Brain microvascular endothelial cell (primary cell): ENCODE measurements at places on chromosomes 5 and 9.

- no peak for DNase-seq
These were observed 463.2 kb upstream of the PIK3R1 start for GRCh38 chr5:67752357-67752708.

DNA sequence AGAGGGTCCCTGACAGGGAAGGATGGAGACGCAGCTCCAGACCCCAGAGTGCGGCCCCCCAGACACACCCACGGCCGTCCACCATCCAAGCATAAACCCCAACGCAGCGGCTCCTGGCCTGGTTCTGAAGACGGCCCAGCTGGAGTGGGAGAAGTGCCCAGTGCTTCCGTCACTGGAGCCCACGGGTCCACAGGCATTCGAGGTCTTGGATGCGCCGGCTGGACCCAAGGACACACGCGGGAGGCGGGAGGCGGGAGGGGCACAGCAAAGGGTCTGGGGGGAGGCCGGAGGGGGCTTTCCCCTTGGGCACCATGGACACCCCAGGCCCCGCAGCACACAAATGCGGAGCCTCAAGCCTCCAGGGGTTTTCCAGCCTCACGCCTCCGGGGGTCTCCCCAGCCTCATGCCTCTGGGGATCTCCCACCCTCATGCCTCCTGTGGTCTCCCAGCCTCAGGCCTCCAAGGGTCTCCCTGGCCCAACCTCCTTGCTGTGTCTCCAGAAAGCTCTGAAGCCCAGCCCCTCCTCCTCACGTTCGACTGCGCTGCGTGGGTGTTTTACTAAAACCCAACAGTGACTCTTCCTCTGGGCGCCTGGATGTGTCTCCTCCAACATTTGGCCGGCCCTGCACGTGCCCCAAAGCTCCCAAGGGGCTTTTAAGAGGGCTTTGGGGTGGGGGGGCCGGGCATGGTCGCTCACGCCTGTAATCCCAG lies 15.2 kb downstream of the EXD3 start:
- no peak for DNase-seq

DNA sequence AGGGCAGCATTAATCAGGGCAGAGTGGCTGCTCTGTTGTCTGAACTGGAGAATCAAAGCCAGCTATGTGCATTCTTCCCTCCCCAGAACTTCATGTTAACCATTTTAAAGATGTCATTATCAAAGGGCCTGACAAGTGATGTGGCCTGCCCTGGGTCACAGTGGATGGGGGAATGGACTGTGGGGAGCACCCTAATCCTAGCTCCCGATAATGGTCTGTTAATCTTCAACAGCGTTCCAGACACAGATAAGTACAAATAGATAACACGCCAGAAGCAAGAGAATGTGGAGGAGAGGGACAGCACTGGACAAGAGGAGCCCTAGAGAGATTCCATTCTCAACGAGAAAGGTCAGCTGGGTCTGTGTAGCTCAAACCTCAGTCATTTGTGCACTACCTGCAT lies 77.5 kb downstream of the DPYSL3 start:
- no peak for DNase-seq

GRCh38 chr5:9761706-9762105 lies 131.6 kb upstream of the TAS2R1 start:
- DNase-seq: no peak

GRCh38 chr9:12814877-12815237 lies 40.0 kb downstream of the LURAP1L start:
- no peak for DNase-seq

- DNase-seq: no peak
These were observed 601.9 kb downstream of the RAB3C start for GRCh38 chr5:59184769-59185168.

DNA sequence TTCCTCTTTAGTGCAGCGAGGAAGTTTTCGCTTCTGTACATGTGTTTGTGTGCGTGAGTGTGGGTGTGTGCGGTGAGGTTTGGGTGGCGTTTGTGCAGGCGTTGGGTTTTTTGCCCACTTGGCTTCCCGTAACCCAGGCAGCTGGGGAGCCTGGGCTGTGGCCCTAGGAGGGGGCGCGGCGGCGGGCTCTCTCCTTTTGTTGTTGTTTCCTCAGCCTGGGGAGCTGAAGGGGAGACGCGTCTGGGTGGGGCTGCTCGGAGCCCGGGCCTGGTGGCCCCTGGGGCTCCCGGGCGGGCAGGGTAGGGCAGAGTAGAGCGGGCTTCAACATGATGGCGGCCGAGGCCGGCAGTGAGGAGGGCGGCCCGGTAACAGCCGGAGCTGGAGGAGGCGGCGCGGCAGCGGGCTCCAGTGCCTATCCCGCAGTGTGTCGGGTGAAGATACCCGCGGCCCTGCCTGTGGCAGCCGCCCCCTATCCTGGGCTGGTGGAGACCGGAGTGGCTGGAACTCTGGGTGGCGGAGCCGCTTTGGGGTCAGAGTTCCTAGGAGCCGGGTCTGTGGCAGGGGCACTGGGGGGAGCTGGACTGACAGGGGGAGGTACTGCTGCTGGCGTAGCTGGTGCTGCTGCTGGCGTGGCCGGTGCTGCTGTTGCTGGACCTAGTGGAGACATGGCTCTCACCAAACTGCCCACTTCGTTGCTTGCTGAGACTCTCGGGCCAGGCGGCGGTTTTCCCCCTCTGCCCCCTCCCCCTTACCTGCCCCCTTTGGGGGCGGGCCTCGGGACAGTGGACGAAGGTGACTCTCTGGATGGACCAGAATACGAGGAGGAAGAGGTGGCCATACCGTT lies 665 bp downstream of the RASA1 start:
- DNase-seq: peak; percentile 47

- no peak for DNase-seq
These were observed 205.8 kb downstream of the TMEM38B start for GRCh38 chr9:105900123-105900522.

DNA sequence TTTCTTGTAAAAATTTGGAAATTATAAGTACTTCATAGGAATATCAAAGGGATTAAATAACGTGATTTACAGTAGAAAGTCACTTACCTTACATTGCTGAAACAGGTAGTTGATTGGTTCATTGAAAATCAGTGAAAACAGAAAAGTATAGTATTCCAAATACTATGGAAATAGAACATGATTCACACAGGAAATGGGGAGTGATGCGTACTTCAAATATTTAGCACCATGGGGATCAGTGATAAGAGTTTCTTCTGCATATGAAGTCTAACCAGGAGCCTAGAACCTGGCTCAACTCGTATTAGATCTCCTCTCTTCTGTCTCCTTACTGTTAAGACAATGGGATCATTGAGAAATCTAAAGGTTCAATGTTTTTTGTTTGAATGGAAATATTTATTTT lies 133.3 kb downstream of the FAM174A start:
- DNase-seq: peak; percentile 72

DNA sequence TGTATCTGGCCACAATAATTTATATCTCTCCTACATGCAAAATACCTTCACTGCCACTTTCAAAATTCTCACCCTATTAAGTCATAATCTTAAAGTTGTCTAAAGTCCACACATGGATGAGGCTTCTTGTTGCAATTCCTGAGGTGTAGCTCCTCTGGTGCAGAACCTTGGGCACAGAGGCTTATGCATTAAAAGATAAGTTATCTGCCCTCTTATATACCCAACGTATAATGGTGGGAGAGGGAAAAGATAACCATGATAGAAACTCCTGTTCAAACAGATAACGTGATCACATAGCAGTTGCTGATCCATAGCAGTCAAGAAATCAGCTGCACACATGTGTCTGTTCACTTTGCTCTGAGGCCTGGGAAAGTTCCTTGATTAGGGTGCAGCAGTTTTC lies 1767.0 kb downstream of the MAT2B start:
- DNase-seq: no peak

DNA sequence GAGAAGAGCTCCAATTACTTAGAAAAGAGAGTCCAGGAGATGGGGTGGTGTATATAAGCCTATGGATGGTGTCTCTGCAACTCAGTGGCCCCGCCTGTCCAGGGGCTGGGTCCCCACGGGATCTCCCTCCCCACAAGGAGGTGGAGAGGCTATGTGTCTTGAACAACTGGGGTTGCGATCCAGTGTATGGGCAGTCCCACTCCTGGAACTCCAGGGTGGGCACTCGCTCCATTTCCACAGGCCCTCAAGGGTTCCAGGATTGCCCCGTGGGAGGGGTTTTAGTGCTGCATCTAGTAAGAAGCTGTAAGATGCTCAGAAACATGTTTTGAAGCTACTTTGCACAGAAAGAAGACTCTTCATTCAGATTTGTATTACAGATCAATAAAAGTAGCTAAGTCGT lies 558 bp upstream of the SMAD5 start:
- no peak for DNase-seq

DNA sequence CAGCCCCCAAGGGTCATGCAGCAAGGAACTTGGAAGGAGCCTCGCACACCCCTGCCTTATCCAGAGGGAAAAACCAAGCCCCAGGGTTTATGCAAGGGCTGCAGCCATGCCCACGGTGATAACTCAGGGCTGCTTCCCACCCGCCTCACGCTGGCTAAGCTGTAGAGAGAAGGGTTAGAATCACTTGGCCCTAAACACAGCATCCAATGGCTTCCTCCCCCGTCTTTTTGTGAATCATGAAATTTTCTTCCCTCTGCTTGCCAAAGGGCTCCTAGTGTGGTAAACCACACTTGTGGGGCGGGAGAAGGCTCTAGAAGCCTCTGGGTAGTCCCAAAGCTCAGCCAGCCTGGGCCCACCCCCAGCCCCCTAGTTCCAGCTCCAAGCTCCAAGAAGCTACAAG lies 55.9 kb upstream of the ORM1 start:
- no peak for DNase-seq

- no peak for DNase-seq
These were observed 227.2 kb upstream of the ZNF608 start for GRCh38 chr5:124973661-124974060.

DNA sequence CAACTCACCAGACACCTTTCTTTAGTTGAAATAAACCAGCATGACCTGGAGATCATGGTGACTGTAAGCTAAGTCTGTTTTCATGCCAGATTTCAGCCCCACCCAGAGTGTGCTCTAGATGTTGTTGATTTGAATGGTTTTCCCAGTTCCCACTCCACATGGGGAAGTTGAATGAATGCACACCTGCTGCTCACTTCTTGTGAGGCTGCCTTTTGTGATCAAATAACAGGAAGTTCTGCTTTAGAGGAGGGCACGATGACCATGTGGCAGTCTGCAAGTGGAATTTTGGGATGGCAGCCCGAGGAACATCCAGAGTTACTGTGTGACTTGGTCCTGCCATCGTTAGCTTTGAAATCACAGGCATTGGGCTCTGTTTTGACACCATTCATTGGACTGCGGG lies 18.7 kb downstream of the SLC46A2 start:
- no peak for DNase-seq

DNA sequence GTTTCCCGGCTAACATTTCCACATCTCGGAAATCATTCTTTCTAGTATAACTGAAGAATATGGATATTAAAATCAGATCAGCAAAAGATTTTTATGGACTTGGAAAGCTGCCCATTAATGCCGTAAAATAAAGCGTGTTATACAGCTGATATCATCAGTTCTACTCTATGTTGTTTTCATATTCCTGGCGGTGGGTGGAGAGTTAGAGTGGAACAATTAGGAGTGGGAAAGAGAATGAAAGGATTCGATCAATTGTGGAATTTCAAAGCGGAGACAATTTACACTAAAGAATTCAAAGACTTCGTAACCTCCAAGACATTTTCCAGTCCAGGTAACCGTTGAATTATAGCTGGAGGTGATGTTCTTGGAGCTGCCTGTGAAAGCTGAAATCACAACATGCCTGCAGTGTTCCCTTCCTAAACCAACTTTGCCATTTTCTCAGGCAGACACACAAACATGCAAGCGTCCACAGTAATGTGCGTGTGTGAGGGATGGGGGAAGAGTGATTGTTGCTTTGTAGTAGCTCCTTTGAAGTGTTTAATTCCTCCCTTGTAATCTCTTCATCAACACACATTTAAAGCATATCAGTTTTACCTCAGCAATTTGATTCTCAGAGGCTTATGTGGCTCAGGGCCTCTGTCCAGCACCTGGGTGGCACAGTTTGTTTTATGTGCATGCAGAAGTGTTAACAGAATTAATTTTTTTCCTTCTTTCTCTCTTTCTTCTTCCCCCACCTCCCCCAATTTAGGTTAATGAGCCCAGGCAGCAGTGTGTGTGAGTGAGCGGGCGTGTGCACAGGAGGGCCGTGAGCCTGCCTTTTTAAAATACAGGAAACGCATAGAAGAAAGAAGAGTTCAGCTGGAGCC lies 544.1 kb downstream of the RAB3C start:
- peak; percentile 53 for DNase-seq

GRCh38 chr5:16995372-16995771 lies 59.3 kb upstream of the MYO10 start:
- no peak for DNase-seq

DNA sequence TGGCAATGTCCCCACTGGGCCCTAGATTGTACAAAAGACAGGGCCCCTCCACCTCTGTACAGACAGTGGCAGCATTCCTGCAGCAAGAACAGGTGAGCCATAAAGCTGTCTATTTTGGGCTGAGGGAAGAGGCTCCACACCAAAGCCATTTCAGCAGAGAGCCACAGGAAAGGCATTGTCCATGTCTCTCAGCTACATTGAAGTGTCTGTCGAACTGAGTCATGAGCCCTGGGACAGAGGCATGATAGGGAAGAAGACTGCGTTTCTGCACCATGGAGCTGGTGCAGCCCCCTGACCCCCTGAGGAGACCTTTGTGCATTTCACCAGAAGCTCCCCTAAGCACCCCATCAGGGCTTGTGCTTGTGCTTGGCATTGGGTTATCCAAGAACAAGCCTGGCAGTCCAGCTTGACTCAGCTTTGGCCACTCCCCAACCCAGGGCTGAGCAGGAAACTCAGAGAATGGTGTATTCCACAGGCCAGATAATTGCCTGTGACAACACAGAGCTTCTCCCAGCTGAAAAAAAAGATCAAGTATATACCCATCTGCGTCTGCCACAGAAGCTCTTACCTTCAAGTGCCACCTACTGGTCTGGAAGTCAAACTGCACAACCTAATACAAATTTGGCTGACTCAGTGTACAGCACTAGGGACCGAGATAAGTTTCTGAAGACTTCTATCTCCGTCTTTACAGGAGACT lies 5.9 kb upstream of the FRMD3 start:
- DNase-seq: peak; percentile 57

- DNase-seq: no peak
These were observed 37.2 kb downstream of the ZNF622 start for GRCh38 chr5:16428359-16428758.
